HS-27A (cell line): ENCODE measurements at places on chromosomes 7 and 10.

DNA sequence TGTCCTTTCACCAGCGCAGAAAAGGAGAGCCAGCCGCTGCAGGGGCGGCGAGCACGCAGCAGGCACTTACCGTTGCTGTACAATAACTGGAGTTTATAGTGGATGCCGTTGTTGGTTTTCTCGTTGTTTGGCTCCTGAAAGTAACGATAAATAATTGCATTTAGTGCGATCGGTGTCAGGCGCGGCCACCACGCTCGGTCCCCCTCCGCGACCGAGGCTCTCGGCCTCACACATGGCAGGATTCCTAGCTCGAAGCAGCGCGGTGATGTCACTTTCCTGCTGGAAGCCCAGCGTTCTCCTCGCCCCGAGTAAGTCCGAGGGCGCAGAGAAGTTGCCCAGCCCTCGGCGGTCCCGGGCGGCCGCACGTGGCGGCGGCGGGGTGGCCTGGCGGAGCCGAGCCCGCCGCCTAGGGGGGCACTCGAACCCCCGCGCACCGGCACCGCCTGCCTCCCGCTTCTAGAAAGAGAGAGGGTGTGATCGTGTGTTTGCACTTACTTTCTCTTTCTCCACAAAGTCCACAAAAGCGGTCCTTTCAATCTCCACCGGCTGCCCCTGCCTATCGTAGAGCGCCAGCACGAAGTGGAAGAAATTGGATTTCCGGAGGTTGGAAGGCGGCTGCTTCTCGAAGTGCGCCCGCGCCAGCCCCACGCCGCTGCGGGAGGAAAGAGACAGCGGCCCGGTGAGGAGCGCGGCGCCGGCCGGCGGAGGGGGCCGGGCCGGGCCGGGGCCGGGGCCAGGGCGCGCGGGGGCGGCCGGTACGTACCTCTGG, 1.0 kb downstream of the EBF3 start:
- no peak for DNase-seq

DNA sequence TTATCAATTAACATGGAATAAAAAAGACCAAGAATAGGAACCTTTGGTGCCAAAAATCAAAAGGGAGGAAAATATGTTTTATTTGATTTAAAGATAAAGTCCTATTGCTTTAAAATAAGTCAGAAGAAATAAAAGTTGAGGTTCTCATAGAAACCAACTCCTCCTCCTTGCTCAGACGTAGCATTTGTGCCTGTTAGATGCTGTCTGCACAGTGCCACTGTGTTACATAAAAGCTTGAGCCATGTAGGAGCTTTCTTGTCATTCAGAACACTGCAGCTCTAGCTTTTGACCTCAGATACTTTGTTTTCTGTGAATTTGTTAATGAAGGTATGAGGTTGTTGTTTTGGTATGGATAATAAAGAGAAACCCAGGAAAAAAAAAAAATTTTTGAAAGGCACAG, 50.3 kb downstream of the LRRC4 start:
- DNase-seq, result no peak

DNA sequence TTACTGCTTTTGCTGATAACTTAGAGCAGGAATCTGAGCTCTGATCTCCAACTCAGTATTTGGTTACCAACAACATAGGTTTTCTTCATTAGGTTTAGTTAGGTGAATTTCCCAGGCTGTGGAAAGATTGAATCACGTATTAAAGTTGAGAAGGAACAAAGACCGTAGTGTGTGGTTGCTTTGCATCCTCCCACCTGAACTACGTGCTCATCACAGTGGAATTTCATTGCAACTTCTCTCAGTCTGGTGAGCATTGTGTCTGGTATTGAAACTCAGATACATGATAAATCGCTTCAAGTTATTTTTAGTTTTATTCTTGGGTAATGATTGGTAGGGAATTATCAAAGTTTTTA, 139.4 kb upstream of the AKR1E2 start:
- DNase-seq, result no peak

DNA sequence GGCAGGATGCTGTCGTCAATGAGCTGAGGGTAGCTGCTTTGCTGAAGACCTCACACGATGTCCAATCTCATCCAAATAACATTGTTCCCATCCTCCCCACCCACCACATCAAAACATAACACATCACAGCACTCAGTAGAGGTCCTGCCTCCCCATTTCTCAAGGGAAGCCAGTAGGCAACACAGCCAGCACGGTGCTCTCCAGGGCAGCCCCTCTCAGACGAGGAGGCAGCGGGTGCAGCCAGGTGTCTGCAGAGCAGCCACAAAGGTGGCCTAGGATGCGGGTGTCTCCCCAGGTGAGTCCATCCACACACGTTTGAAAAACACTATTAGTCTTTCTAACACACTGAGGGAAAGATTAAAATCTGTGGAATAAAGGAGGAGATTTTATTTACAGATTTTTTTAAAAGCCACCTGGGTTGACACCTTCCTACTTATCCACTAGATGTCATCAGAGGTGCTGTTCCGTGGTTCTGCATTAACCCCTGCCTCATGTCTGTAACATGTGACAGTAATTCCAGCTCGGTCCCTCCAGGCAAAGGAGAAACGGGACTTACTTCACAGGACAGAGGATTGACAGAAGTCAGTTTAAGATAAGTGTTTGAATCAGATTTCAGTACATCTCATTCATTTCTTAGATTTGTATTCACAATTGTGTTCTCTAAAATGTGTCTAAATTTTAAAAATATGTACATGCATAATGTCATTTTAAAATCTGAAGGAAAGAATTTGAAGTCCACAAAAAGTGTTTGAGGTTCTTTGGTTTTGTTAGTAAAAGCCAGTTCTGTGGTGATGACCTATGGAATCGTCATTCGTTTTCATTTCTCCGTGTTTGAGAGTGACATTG, 68.0 kb downstream of the LANCL2 start:
- no peak for DNase-seq

DNA sequence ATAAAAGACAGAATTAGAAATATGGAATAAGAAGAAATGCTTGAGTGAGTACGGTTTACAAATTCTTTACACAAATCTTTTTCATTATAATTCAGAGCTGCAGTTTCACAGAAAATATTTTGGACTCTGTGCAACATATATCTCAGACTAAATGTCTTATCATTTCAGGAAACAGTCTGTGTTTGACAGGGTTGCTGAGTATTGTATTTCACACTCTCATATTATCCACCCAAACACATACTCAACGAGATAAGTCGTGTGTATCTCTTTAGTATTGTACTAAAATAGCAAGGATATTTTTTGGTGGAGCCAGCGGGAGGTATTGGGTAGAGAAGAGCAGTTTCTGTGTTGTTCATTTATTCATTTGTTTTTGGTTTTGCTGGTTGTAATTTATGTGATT, 39.0 kb upstream of the SLC39A12 start:
- no peak for DNase-seq

DNA sequence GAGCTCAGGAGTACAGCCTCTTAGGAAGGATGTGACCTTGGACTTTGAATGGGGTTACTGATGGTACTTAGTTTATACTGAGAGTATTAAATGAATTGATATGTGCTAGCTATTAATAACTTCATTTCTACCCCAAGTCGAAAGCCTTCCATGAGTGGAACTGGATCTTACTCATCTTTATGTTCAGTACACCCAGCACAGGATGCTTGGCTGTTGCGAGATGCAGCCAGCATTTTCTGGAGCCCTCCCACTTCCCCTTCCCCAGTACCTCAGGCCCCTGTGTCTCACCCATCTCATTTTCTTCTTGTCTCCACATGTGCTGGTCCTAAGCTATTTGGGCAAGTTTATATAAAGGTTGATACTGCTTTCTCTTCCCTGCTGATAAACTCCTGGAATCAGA, 7.2 kb downstream of the UPP1 start:
- DNase-seq, result no peak

GRCh38 chr10:86188326-86188725, 178.3 kb downstream of the GRID1 start:
- DNase-seq, result no peak

GRCh38 chr7:136128050-136128449, 150.9 kb upstream of the MTPN start:
- DNase-seq, result no peak

GRCh38 chr10:17113346-17113745, 16.3 kb downstream of the CUBN start:
- no peak for DNase-seq

DNA sequence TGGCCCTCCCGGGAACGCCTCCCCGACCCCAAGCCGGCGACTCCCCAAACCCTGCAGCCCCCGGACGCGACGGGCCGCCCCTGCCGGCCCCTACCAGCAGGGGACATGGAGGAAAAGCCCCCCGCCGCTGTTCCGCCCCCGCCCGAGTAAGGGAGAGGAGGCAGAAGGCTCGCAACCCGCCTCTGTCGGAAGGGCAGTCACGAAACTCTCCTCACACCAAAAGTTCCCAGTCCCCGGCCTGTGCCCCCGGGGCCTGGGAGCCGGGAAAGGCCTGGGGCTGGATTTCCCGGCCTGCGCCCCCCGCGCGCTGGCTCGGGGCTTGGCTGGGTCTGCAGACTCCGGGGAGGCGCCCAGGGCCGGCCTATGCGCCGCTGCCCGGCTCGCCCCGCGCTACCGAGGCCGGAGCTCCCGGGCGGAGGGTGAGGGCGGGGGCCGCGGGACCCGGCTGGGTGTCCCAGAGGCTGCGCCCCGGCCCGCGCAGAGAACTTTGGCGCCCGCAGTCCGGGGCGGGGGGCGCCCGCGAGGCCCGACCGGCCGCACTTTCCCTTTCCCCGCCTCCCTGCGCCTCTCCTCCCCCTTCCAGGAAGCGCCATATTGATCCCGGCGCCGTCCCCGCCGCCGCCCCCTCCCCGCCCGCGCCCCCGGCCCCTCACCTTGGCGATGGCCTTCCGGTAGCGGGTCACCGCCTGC, 728 bp downstream of the PARD3 start:
- DNase-seq, result no peak

GRCh38 chr7:19203686-19204085, 58.5 kb upstream of the FERD3L start:
- DNase-seq, result no peak

DNA sequence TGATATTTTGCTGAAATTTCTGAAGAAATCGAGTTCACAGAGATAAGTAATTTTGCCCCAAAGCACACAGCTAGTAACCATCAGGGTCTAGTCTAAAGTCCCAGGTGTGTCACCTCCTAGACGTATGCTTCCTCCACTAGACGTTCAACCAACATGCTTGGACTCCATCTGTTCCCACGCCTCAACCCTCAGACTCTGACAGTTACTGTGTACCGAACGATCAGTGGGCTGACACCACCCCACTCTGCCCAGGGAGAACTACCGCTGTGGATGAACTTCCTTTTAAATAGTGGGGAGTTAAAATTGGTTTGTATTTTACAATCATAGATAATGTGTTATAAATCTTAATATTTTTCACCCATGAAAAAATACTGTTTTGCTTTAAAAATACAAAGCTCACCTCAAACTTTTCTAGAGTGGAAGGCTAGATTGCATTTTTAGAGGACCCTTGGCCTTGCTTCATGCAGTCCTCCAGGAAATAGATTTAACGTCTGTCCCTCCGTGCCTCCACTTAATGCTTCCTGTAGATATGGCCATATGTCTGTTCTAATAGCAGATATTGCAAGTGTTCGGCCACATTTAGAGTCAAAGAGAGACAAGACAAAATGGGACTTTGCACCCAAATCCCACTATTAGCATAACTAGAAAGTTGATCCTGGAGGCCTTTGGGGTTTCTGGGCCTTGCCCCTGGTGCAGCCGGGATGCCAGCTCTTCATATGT, 91.4 kb upstream of the ZPBP start:
- no peak for DNase-seq

- DNase-seq, result no peak
Measured at GRCh38 chr10:79185067-79185774, 116.5 kb downstream of the ZMIZ1 start.

DNA sequence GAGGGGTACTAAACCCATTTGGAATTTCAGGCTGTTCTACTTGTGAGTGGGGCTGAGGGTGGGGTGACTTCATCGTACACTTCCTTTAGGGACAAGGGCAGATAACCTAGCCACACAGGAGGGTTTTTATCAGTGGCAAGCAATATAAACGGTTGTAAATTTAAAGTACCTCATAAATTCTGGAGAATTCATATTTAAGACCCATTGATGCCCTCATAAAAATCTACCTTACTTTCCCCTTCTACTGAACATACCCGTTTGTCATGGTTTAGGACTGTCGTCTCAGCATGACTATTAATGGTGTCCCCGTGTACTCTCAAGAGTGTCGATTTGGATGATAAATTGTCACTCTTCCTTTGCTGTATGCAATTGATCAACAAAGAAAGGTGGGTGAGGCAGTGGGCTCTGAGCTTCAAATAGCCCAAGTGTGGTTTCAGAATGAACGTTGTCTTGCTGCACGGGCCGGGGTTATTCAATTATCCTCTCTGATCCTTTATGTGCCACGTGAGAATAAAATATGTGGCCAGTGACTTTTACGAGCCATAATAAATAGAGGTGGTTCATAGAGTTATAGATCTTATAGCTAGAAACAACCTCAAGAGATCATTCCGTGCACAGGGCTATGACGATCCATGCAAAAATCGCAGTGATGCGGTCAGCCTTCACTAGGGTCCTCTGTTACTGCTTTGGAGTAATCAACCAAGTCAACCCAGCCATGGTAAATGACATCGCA, 82.2 kb downstream of the FAM107B start:
- DNase-seq, result no peak

GRCh38 chr7:69635555-69636185, 37.4 kb downstream of the AUTS2 start:
- DNase-seq, result no peak
